ENCODE measurements at places on chromosomes 3 and 15. TPM values are rescaled to one million over a fixed set of nuclear protein-coding genes. Genes with fewer than 3 reads are reported as not detected.

DNA sequence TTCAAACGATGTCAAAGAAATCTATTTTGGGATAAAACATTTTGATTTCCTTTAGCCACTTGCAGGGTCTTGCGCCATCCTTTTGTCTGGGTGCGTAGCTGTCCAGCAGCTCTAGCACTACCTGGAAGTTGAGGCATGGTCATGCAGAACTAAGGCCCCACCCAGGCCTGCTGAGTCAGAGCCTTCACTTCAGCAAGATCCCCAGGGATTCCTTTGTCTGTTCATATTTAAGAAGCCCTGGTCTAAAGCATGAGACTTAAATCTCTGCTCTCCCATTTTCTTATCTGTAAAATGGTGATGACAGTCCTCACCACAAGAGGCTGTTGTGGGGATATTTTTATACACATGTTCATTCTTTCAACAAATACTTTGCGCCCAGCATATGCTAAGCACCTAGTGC is 99.0 kb upstream of the CTDSPL start:
- no peak overlapping the region for H3K27ac ChIP-seq
- no peaks in the 10 kb centered on the region for H3K4me1 ChIP-seq
- peaks cover 36% of the 10 kb centered on the region for H3K27me3 ChIP-seq
- H3K4me3 ChIP-seq = no peak overlapping the region

GRCh38 chr15:39502082-39502447 is 78.8 kb upstream of the THBS1 start:
- H3K4me3 ChIP-seq = no peak overlapping the region
- H3K4me1 ChIP-seq = peaks cover 57% of the 10 kb centered on the region
- H3K27ac ChIP-seq = no peak overlapping the region
- no peak for DNase-seq
- no peaks in the 10 kb centered on the region for H3K27me3 ChIP-seq

DNA sequence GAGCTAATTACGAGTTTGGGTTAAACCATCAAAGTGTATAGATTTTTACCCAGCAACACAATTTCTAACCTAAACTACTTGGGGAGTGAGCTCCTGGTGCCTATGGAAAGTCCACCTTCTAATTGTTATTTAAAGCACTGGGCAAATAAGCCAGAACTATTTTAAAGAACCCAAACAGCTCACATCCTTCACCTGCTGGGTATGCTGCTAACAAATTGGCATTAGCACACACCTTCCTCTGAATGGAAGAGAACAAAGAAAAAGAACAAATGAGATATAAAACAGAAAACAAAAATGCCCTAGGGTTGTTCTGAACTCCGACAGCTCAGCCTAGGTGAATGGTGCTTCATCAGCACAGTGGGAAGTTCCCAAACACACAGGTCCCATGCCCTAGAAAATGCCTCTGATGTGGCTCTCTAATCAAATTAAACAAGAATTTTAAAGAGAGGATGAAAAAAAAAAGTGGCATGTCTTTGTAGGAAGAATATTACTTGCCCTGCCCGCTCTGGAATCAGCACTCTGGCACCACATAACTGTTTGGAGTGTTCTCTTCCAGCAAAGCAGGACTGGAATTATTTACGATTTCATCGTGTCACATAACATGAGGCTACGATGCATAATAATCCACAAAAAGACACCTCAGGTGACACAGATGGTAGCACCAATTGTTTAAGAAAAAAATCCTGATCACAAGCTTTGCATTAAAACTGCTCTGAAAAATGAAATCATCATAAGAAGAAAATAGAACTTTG is 334.4 kb downstream of the GBE1 start:
- no peak for DNase-seq
- no peak overlapping the region for H3K27ac ChIP-seq
- H3K4me3 ChIP-seq = no peak overlapping the region
- H3K27me3 ChIP-seq = no peaks in the 10 kb centered on the region

EEF1AKMT4 gene
- polyA plus RNA-seq = 5.3 TPM

Data from GM23248 (cell line).